ACHN (cell line): ENCODE measurements at places on chromosomes 11 and 22.

GRCh38 chr22:23485490-23485889 lies 94.6 kb downstream of the IGLL1 start:
- no peak for DNase-seq

DNA sequence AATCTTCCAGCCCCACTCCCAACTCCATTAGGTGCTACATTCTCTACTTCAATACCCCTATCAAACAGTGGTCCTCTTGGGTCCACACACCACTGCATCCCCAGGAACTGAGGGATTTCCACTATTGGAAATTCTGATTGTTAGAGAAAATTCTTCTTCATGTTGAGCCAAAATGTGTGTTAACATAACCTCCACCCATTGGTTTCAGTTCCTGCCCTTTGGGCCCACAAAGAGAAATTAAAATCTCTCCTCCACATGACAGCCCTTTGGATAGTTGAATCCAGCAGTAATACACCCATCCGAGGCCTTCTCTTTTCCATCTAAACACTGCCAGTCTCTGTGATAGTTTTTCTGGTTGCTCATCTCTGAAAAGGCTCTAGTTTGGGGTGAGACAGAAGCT lies 2.1 kb downstream of the VSIG2 start:
- DNase-seq, result no peak

DNA sequence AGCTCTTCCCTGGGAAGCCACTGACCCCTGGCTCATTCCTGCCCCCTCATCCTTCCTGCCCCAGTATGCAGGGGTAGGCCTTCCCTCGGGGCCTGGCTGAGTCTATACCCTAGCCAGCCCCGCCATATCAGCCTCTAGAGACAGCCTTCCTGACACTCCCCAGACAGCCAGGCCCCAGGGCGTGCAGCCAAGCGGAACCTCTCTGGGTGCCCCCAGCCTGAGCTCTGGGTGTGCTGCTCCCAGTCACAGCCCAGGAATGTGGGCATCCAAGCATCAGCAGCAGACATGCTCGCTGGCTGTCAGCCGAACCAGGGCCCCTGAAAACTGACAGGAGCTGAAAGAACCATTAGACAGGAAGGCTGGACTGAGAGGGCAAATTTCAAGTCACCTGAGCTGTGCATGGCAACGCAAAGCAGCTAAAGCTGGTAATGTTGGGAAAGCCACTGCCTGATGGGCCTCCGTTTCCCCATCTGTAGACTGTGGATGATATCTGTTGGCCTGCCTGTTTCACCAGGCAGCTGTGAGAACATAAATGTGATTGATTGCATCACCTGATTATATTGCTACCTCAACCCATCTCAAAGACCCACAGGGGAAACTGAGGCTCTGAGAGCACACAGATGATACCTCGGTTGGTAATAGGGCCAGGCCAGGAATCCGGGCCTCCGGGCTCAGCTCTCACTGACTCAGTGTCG lies 93.2 kb downstream of the LRRC32 start:
- peak; percentile 94 for DNase-seq

- DNase-seq, result no peak
Observed at GRCh38 chr11:102683277-102683676, 22.3 kb downstream of the MMP27 start.

GRCh38 chr11:130874396-130874795 lies 41.9 kb downstream of the SNX19 start:
- DNase-seq, result no peak

GRCh38 chr11:1771700-1772099 lies 8.0 kb upstream of the CTSD start:
- no peak for DNase-seq

GRCh38 chr22:31753005-31753633 lies 700 bp upstream of the DEPDC5 start:
- DNase-seq, result peak; percentile 48

DNA sequence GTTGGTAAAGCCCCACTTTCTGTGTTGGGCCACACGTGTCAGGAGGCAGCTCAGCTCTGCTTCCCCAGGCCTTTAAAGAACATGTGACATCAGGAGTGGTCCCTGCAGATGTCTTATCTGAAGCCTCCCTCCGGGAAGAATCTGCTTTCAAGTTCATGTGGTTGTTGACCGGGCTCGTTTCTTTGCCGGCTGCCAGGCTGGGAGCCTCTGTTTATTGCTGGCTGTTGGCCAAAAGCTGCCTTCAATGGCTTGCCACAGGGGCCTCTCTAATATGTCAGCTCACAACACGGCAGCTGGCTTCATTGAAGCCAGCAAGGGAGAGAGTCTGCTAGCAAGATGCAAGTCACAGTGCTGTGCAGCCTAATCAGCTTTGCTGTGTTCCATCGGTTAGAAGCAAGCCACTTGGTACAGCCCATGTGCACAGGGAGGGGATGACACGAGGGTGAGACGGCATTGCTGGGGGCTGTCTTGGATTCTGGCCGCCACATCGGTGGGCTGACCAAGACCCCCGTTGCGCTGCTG lies 14.6 kb downstream of the MRGPRF start:
- no peak for DNase-seq

DNA sequence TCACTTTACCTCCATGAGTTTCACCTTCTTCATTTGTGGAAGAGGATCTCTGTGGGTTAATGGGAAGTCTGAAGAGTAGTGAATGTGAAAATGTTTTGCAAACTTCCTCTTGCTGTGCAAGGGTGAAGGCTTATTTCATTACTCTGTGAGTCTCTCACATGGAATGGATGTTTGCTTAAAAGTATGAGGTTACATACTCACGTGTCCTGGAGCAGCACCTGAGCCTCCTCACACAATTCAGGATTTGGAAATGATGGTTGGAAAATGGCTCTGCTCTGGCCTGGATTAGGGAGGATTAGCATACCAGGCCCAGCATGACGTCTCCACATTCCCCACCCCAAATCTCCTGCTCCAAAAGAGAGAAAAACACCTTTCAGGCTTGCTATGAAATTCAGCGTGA lies 4.8 kb downstream of the GRAMD1B start:
- DNase-seq, result no peak

- no peak for DNase-seq
Observed at GRCh38 chr22:43754176-43754575, 57.9 kb downstream of the EFCAB6 start.

- DNase-seq, result no peak
Observed at GRCh38 chr11:82225930-82226329, 507.7 kb downstream of the FAM181B start.

DNA sequence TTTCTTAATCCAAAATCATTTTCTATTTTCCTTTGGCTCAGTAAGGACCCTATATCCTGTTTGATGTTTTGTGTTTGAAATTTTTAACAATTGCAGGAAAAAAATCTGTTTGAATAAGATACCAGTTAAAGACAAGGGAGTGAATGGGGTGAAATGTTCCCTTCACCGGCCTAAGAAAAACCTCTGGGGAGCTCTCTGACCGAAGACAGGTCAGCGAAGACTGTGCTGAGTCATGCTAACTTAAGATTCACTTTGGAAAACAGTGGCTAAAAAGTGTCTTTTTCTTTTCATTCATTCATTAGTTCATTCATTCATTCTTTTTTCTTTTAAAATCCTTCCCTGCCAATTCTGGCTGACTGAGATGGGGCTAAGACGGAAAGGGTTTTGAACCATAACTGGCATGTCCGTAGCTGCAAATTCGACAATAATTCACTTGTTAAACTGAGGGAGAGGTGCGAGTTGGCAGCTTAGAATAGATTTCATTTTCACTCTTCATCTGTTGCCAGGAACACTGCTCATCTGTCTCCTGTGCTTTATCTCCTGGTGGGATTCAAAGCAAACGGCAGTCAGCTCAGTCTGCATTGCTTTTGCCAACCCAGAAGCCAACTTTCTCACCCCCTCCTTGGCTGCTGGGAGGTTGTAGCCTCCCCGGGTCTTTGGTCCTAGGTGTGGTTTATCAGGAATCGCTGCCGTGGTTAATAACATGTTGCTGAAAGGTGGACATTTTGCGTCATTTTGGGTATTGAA lies 434.0 kb upstream of the LARGE1 start:
- DNase-seq, result no peak

- DNase-seq, result no peak
Observed at GRCh38 chr11:134063124-134063495, 5.8 kb upstream of the JAM3 start.

- no peak for DNase-seq
Observed at GRCh38 chr11:67493548-67494370, 10.9 kb downstream of the AIP start.

DNA sequence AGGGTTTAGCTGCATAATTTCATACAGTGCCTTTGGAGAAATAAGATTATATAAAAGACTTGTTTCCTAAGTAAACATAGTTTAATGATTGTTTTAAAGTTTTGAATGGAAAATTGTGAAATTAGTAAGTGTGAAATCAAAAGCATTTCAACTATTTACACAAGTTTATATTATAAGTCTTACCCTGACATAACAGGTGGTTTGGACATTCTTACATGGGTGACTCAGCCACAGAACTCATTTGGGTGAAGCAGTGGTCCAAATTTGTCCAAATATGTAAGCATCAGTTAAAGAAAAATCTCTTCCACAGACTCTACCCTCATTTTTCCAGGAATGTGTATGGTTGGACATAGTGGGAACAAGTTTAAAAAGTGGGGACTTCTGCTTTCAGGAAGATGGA lies 68.0 kb downstream of the USP47 start:
- peak; percentile 19 for DNase-seq

DNA sequence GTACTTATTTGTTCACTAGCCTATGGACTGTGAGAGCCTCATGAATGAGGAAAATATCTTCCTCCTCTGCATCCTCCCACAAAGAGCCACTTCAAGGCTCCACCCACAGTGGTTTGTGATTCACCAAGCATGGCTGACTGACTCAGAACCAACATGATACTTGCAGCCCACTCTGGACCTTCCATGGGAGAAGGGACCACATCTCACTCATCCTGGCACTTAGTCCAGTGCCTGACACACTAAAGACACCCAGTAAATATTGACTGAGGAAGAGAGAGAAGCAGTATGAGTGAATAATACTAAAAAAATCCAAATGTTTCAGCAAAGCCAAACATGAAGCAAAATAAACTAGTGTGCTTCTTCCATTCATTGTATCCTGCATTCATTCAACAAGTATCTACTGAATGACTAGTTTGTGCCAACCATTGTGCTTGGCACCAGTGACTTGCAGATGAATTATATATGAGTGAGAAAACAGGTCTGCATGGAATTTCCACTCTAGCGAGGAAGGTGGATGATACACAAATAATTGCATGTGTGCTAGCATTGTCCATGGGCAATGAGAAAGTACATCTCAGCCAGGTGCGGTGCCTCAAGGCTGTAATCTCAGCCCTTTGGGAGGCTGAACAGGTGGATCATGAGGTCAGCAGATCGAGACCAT lies 54.9 kb upstream of the BLID start:
- DNase-seq, result peak; percentile 47

DNA sequence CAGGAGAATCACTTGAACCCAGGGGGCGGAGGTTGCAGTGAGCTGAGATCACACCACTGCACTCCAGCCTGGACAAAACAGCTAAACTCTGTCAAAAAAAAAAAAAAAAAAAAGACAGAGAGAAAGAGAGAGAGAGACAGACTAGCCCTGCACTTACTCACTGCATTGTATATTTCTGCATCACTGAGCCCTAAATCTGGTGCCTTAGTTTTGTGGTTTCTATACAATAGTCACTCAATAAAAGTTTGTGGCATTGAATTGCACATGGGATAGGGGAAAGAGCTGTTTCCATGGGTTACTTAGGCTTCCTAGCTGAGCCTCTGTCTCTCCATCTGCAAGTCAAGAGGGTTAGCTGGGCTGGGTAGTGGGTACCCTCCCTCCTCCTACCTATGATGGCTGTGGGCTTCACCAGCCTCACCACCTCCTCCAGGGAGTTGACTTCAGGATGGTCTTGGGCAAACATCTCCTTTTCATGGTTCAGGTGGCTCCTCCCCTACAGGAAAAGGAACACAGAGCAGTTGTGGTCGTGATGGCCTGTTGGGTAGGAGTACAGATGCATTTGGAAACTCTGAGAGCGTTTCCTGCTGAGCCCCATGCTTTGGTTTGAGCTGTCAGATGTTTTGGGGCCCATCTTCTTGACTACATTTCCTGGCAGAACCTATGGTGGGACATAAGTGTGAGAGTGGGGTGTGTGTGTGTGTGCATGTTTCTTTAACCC lies 73.2 kb downstream of the CCDC81 start:
- DNase-seq, result no peak

- DNase-seq, result no peak
Observed at GRCh38 chr11:16326679-16327297, 29.6 kb downstream of the SOX6 start.

DNA sequence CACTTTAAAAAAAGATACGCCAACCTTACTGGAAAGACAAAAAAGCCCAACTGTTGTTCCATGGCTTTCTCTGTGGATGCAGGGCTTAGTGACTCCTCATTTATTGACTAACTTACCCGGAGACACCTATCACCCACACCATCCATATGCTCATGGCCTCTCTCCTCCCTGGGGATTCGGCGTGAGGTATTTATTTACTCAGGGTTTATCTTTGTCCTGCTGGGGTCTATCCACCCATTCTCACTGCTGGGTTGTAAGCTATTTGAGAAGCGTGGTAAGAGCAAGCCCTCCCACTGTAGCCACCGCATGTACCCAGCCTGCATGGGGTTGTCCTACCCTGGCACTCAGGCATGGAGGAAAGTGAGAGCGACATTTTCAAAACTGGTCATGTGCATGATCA lies 93.6 kb downstream of the NELL1 start:
- DNase-seq, result no peak

- no peak for DNase-seq
Observed at GRCh38 chr11:64535811-64536210, 55.2 kb upstream of the SLC22A12 start.

GRCh38 chr11:17643506-17644405 lies 75.6 kb upstream of the MYOD1 start:
- no peak for DNase-seq

DNA sequence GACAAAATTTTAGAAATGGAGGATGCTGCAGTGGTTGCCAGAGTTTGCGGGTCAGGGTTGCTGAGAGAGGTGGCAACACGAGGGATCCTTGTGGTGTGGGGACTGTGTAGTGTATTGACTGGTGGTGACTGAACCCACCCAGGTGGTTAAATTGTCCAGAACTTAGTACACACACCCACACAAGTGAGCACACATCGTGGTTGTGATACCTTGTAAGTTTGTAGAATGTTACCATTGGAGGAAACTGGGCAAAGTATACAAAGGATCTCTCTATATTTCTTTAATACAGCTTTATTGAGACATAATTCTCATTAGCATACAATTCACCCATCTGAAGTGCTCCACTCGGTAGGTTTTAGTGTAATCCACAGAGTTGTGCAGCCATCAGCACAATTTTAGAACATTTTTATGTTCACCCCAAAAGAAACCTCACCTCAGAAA lies 56.1 kb downstream of the MED15 start:
- no peak for DNase-seq

- no peak for DNase-seq
Observed at GRCh38 chr22:48474881-48475280, 1352.8 kb downstream of the BRD1 start.

DNA sequence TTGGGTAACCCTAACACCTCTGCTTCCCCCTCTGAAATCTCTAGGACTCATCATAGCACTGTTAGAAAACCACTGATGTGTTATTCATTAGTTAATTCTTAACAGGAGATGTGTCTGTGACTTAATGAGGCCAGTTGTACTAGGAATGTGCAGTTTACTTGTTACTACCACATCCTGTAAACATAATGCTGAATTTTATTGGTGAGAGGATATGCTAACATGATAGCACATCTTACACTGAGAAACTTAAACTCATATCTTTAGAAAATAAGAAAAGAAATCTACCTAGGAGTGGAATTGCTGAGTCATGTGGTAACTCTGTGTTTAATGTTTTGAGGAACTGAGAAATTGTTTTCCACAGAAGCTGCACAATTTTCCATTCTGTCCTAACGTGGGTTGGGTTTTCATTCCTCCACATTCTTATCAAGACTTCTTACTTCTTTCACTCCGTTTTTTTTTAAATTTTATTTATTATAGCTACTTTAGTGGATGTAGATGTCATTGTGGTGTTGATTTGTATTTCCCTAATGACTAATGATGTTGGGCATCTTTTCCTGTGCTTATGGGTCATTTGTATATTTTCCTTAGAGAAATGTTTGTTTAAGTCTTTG lies 33.7 kb downstream of the RNF121 start:
- peak; percentile 67 for DNase-seq
